ENCODE measurements at places on chromosomes 13 and 19. TPM values are rescaled to one million over a fixed set of nuclear protein-coding genes. Genes with fewer than 3 reads are reported as not detected.

OXGR1 gene
- not detected for total RNA-seq

CEACAM7 gene
- total RNA-seq = not detected

CEACAM16 gene
- not detected for total RNA-seq

VSIG10L gene
- total RNA-seq = 7.6 TPM

MEDAG gene
- total RNA-seq = 0.09 TPM

PLK5 gene
- total RNA-seq = not detected

ZNF540 gene
- 2.3 TPM for total RNA-seq

MEIOSIN gene
- 0.09 TPM for total RNA-seq

FXYD7 gene
- total RNA-seq = 1.2 TPM

HCN2 gene
- total RNA-seq = 0.81 TPM

KLC3 gene
- total RNA-seq = 0.22 TPM

PLA2G4C gene
- total RNA-seq = 13.7 TPM

BRME1 gene
- total RNA-seq = 15.7 TPM

SBSN gene
- 0.21 TPM for total RNA-seq

SLC8A2 gene
- total RNA-seq = 0.17 TPM

C3 gene
- total RNA-seq = 2.5 TPM

RPL36 gene
- 1,272 TPM for total RNA-seq

SLC6A16 gene
- 2.0 TPM for total RNA-seq

ZNF66 gene
- total RNA-seq = 5.6 TPM

IGLON5 gene
- 1.1 TPM for total RNA-seq

OR10H4 gene
- not detected for total RNA-seq

CLEC17A gene
- total RNA-seq = 0.29 TPM

BEST2 gene
- not detected for total RNA-seq

DACH1 gene
- 0.17 TPM for total RNA-seq

CDC42EP5 gene
- not detected for total RNA-seq

KLK1 gene
- total RNA-seq = 2.3 TPM

KLK14 gene
- 0.69 TPM for total RNA-seq

ZNF492 gene
- total RNA-seq = 2.7 TPM

CEACAM5 gene
- not detected for total RNA-seq

KCNJ14 gene
- 3.2 TPM for total RNA-seq

NUDT15 gene
- total RNA-seq = 15.1 TPM

ONECUT3 gene
- total RNA-seq = not detected

ZBTB32 gene
- total RNA-seq = 192 TPM

TSPAN16 gene
- total RNA-seq = not detected

CYP2A7 gene
- total RNA-seq = not detected

ZNF578 gene
- total RNA-seq = 1.9 TPM

PGLYRP1 gene
- not detected for total RNA-seq

TTC9B gene
- not detected for total RNA-seq

ZNF419 gene
- 11.1 TPM for total RNA-seq

IGFL1 gene
- not detected for total RNA-seq

PRODH2 gene
- total RNA-seq = not detected

ZNF235 gene
- total RNA-seq = 4.7 TPM

RETN gene
- not detected for total RNA-seq

PEX11G gene
- total RNA-seq = 1.1 TPM

TMIGD2 gene
- 29.1 TPM for total RNA-seq

C1QTNF9 gene
- total RNA-seq = not detected

GPC6 gene
- not detected for total RNA-seq

LILRB2 gene
- not detected for total RNA-seq

NANOS3 gene
- 3.1 TPM for total RNA-seq

NLRP11 gene
- total RNA-seq = not detected

MYBPC2 gene
- total RNA-seq = 0.86 TPM

KLK2 gene
- not detected for total RNA-seq

RFPL4A gene
- not detected for total RNA-seq

Measured in activated T-cell treated with anti-CD3 and anti-CD28 coated beads, Interleukin-2, amount 50 U/mL, for 72 hours (primary cell).